ENCODE measurements at places on chromosomes 2 and 18.

DNA sequence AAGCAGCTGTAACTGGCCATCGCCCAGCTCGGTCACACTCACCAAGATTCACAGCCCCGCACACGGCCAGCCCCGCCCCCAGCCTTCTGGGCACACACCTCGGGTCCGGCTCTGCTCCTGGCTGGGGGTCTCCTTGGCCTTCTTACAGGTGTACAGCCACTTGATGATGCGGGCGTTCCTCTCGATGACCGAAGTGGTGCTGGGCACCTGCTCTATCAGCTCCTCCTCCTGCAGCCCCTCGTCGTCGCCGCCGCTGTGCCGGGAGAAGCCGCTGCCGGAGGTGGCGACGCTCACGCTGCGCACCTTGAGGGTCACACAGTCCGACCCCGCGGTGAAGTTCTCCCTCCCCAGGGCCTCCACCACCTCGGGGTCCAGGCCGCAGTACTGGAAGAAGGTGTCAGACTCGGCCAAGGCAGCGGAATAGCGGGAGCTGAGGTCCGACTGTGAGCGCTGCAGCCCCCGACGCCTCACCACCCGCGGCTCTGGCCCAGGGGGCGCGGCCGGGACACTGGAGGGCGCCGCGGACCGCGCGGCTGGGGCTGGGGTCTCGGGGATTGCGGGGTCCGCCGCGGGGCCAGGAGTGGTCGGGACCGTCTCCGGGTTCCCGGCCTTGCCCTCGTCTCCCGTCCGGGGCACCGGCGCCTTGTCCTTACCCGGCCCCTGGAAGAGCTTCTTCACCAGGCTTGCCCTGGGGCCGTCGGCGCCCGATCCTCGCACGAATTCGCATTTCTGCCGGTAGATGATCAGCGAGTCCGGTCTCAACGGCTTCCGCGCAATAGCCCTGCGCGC lies 769 bp downstream of the FAM110C start:
- no peak for DNase-seq

GRCh38 chr2:164882276-164882675 lies 40.7 kb upstream of the COBLL1 start:
- DNase-seq = no peak

GRCh38 chr2:153106802-153107477 lies 371.6 kb downstream of the RPRM start:
- no peak for DNase-seq

GRCh38 chr2:196206804-196207203 lies 35.4 kb upstream of the STK17B start:
- no peak for DNase-seq

- DNase-seq = no peak
Measured at GRCh38 chr2:182763311-182763912, 47.4 kb downstream of the DNAJC10 start.
